ENCODE measurements at places on chromosomes 4 and X. TPM values are rescaled to one million over a fixed set of nuclear protein-coding genes. Genes with fewer than 3 reads are reported as not detected.

- no peak overlapping the region for H3K4me3 ChIP-seq
- no peaks in the 10 kb centered on the region for H3K27me3 ChIP-seq
- no peaks in the 10 kb centered on the region for H3K4me1 ChIP-seq
- H3K27ac ChIP-seq, result no peak overlapping the region
- H3K36me3 ChIP-seq, result no peaks in the 10 kb centered on the region
Observed at GRCh38 chrX:105565856-105566255, 256.5 kb upstream of the NRK start.

DNA sequence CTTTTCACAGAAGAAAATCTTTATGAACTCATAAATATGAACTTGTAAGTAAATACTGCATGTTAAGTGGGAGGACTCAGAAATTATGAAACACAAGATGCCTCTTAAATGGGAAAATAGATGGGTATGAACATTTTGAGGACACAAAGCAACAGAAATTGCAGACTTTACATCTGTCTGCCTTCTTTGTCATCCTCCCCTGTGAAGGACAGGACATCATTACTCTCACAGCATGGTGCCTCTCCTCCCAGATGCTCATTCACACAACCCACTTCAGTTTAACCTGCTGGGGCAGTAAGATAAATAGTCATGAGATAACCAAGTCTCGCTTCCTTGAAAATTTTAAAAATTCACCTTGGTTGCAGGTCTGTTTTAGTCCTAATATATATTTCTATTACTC, 144.5 kb downstream of the APBB2 start:
- H3K4me1 ChIP-seq, result peaks cover 49% of the 10 kb centered on the region
- no peaks in the 10 kb centered on the region for H3K27me3 ChIP-seq
- no peaks in the 10 kb centered on the region for H3K36me3 ChIP-seq
- H3K4me3 ChIP-seq, result no peak overlapping the region

DNA sequence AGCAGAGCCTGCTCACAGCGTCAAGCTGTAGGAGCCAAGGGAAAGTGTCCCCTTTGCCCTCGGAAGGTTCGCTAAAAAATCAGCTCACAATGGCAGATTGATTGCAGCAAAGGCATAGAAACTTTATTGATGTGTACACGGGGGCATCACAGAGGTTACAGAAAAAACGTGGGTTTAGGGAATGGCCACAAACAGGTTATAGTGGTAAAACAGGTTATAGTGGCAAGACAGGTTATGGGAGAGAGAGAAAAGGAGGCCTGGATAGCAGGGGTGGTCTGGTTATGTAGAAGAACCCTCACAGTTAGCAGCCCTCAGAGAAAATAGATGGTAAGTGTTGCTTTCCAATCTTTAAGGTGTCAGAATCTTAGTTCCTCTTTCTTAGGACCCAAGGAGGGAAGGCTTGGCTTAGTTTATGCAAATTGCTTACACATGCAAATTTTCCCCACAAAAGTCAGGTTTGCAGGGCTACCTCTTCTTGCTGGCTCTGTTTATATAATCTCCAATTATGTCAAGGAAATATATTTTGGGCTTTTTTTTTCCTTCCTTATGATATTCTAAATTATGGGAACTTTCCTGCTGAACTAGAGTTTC, 113.7 kb downstream of the BMP15 start:
- no peak overlapping the region for H3K27ac ChIP-seq
- H3K36me3 ChIP-seq, result no peaks in the 10 kb centered on the region

The STATH gene
- total RNA-seq, result not detected

GRCh38 chrX:3257471-3257870, 89.0 kb downstream of the MXRA5 start:
- DNase-seq, result no peak
- no peak overlapping the region for H3K4me3 ChIP-seq
- H3K4me1 ChIP-seq, result no peaks in the 10 kb centered on the region

The SPP1 gene
- 47.8 TPM for total RNA-seq

DNA sequence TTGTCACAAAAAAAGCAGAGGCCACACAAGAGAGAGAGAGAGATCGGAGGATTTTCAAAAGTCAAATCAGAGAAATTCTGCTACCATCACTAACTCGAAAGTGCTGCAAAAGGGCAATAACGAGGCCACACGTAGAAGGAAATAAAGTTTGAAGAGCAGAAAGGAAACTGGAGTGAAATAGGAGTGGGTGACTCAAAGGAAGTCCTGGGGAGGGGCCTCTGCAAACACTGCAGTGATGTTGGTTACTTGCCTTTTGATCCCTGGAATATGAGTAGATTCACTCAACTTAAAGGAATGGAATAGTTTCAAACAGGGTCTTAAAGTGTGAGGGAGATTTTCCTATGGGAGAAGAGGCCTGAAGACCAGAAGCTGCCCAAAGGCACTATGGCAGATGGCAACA, 663.4 kb upstream of the LCORL start:
- H3K27me3 ChIP-seq, result no peaks in the 10 kb centered on the region
- no peak overlapping the region for H3K27ac ChIP-seq
- H3K4me1 ChIP-seq, result peaks cover 18% of the 10 kb centered on the region
- H3K4me3 ChIP-seq, result no peak overlapping the region

The UGT2B15 gene
- total RNA-seq, result 0.36 TPM
